ENCODE measurements at places on chromosomes 3 and 15.

DNA sequence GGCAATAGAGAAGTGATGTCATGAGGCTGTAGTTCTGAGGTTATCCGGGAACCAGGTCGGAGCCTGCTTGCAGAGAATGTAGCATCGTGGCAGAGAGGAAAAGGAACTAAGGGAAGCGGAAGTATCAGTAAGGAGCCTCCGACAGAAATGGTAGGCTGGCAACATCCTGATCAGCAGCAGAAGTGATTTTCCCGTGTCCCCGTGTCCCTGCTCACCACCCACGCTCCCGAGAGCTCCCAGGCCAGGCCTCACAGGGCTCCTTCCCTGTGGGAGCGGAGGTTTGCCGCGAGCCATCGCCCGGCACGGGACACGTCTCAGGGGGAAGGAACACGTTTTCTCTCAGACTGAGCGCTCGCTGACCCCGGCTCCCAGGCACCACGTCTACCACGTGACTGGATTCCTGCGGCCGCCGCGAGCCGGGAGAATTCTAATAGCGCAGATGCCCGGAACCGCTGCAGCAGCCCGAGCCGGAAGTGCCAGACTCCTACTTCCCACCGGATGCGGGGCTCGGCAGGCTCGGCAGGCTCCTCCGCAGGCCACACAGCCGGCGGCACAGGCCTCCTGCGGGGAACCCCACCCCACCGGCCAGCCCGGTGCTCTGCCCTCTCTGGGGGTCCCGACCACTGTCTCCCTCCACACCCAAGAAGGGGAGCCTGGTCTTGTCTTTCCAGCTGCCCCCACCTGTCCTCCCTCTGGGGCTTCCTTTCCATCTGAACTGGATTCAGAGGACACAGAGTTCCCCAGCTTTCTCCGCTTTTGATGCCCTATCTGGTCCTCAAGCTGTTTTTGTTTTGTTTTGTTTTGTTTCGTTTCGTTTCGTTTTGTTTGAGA, 99.3 kb downstream of the BDH1 start:
- peak; percentile 24 for DNase-seq

GRCh38 chr3:187987187-187987586, 166.8 kb upstream of the LPP start:
- no peak for DNase-seq

DNA sequence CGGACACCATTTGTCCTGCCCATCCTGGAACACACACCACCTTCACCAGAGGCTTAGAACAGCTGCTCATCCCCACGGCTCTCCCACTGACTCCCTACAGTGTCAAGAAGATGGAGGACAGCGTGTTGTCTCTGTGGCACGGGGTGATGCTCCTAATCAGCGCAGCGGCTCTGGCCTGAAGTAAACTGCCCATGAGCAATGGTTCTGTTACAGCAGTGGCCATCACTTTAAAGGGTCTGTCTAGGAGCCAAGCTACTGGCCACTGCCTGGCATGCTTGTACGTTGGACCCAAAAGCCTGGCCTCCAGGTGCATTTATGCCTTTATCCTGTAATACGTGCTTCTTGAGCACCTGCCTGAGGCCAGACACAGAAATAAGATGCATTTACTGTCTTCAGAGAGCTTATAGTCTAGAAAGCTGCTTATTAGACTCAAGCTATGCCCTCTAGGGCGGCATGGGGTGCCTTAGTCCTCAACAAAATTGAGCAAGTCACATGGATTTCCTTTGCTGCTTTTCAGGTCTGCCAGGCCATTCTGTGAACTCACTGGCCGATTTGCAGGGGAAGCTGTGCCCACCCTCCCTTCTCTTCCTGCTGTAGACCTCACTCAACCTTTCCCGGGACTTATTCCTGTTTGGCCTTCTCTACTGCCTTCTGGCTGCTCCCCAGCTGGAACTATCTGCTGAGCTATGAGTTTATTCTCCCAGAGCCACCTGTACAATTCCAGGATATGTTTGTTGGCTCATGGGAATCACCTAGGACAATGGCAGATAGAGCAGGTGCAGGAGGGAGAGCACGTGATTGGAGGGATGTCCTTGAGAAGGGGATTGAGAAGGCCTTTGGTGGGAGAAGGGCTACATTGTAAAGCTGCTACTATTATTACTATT, 51.9 kb downstream of the STARD5 start:
- DNase-seq: no peak

DNA sequence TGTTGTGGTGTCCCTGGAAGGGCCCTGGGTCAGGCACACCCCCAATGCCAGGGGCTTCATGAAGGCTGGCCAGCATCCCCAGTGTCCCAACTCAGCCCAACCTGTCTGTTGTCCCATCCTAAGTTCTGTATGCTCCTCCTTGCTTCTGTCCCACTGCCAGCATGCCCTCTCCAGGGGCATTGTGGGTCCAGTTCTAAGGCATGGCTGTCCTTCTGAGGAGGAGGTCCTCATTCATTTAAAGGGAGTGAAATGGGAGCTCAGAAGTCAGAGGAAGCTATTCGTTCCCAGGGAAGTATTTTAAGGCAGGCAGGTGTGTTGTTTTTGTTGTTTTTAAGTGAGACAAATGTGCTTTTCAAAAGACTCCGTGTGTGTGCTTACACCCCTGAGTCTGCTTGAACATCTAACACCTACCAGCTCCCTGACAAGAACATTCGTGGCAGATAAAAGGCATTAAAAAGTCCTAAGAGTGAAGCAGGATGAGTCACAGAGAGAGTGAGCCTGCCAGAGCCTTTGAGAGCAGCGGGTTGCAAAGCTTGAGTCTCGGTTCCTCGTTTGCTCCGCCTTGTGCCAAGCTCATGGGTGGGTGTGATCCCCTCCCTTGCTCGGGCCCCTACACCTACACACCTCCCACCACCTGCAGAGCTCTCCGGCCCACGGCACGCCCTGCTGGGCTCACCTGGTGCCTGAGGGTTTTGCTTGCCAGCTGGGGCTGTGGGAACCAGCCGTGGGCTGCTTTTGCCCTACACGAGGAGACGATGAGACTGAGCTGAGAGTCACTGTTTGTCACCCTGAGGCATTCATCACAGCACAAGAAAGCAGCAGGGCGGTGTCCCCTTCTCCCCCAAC, 183.4 kb upstream of the TOPAZ1 start:
- DNase-seq: no peak

DNA sequence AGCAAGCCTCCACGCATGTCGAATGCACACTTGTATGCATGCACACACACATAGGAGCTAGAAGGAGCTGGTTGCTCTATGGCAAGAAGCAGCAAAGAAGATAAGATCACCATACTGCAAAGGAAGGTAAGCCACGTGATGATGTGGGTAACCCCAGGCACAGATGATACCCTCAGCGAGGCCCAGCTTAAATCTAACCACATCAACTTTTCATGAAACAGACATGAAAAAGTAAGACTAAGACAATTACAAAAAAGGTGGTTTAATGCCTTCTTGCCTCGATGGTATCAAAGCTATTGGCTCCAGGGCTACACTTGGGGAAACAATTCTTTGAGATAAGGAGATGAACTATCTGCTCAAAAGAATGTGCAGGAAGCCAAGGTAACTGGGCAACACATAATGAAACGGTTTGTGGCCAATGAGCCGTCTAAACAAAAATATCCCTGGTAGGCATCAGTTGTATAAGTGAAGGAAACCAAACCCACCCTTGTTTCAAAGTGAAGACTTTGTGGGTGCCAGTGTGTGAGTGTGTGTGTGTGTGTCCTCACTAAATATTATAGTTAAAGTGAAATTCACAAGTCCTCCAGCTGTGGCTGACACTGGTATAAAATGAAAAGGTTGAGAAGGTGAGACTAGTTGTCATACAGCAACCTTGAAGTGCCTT, 365.7 kb upstream of the ICE2 start:
- DNase-seq: peak; percentile 56

DNA sequence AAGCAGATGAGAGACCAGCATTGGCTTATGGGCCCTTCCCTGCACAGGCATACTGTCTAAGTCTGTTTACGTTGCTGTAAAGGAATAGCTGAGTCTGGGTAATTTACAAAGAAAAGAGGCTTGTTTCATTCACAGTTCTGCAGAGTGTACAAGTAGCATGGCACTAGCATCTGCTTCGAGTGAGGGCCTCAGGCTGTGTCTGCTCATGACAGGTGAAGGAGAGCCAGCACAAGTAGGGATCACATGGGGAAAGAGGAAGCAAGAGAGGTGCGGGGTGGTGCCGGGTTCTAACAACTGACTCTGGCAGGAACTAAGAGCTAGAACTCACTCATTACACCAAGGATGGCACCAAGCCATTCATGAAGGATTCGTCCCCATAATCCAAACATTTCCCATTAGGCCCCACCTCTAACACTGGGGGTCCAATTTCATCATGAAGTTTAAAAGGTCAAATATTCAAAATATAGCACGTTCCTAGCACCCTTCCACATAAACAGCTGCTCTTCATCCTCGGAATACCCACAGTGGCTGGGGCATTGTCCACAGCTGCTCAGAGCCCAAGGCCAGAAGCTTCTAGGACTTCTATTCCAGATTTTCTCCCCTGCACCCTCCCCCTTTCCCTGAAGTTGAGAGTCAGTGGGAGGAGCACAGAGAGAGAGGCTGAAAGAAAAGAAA, 5.6 kb downstream of the RTP3 start:
- DNase-seq: no peak

DNA sequence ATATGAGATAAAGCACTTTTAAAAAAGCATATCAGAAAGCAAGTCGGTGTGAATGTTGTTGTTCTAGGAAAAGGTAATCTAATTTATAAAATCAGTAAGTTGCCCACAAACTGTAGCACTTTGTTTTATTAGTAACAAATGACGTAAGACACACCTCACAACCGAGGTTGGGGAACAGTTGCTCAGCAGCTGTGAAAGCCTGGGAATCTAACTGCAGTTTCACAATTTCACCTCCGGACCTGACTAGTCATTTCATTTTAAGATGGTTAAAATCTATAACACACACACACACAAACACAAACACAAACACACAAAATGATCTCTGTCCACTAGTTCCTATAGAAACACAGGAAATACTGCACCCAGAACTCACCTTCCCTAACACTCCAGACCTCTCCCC, 406.7 kb upstream of the NR2F2 start:
- DNase-seq: no peak

- no peak for DNase-seq
These were observed 101.4 kb downstream of the TNIK start for GRCh38 chr3:171358881-171359198.

DNA sequence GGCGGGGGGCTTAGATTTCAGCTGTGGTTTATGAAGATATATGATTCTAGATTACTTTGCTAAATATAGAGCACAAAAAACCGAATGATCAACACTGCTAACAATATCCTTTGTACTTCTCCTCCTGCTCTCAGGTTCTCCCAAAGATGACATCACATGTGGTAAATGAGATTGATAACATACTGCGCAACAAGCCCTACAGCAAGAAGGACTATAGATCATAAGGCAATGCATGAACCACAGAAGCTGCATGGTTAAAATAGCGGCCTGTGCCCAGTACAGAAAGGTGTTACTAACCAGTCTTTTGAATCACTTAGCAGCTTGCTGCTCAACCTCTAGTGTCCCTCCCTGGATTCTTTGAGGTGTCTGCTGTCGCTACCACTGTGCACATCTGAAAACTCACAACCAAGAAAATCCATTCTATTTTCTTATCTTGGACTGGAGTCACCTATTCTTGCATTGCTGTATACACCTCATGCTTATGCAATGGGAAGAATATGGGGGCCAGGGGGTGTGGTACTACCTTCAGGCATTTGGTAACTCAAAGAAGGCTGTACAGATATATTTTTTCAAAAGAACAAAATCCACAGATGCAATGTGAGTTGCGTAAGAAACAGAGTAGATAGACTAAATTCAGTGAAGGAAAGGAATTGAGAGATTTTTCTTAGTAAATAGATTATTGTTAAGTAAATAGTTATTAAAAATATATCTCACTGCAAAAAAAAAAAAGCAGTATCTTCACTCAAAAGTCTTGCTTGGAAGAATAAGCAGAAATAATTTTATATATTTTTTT, 18.2 kb downstream of the SSR3 start:
- no peak for DNase-seq

GRCh38 chr3:143343031-143343430, 223.5 kb downstream of the CHST2 start:
- no peak for DNase-seq

- no peak for DNase-seq
These were observed 37.3 kb upstream of the CACNA1D start for GRCh38 chr3:53457068-53457467.

GRCh38 chr3:195453236-195453635, 10.4 kb upstream of the ACAP2 start:
- no peak for DNase-seq

DNA sequence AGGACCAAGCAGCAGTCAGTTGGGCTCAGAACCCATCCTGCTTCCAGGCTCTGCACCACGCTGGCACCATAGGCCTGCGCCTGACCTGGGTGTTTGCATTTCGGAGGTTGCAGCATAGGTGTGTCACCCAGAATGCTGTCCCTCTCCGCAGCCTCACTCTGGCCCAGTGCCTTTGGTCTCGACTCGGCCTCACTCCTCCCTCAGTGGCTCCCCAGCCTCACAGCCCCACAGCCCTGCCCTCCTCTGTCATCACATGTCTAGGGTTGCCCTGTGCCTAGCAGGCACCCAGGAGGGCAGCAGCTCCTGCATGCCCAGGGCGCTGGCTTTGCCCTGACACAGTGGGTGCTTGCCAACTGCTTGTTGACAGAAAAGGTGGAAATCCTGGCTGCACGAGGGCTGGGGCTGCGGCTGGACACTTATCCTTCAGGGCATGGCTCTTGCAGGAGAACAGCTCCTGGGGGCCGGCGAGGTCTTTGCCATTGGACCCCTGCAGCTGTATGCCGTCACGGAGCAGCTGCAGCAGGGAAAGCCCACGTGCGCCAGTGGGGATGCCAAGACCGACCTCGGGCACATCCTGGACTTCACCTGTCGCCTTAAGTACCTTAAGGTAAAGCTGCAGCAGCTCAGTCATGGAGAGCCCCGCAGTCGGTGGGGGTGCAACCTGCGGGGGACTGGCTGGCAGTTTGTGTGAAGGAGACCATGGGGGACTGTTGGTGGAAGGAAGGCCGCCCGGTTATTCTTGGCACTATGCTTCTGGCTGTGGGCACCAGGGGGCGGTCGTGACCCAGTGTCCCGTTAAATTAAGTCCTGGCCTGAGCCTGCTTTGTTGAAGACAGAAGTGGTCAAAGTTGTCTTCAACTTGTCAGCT, 16.2 kb downstream of the NISCH start:
- DNase-seq: no peak

DNA sequence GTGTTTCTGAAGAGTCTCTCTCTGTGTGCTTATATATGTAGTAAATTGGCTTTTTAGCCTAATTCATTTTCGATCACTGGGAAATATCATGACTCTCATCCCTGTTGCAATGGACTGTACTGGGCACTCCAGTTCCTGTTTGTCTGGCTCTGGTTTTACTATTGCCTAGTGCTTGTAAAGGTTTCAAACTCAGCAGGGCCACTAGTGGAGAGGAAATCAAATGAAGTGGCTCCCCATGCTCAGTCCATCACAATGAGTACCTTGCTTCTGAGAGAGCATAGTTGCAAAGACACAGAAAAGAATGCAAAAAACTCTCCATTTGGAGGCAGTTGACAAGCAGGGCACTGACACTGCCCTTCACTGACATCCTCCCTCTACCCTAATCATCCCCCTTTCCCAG, 167.8 kb downstream of the TAFA4 start:
- DNase-seq: no peak

- no peak for DNase-seq
These were observed 407.5 kb upstream of the WNT5A start for GRCh38 chr3:55894605-55895004.

GRCh38 chr3:43970351-43970750, 271.3 kb upstream of the TOPAZ1 start:
- no peak for DNase-seq

Data from activated effector memory CD4-positive, alpha-beta T cell treated with Interleukin-2 at 50 U/mL for 16 hours (primary cell).